ENCODE measurements at places on chromosomes 16 and 17. TPM values are rescaled to one million over a fixed set of nuclear protein-coding genes. Genes with fewer than 3 reads are reported as not detected.

HSPB9 gene
- 4.0 TPM for polyA plus RNA-seq

KRTAP4-6 gene
- polyA plus RNA-seq, result not detected

TMC8 gene
- 1.3 TPM for polyA plus RNA-seq

RAI1 gene
- polyA plus RNA-seq, result 0.57 TPM

RPH3AL gene
- polyA plus RNA-seq, result 17.4 TPM

COASY gene
- 78.1 TPM for polyA plus RNA-seq

CCDC200 gene
- 1.3 TPM for polyA plus RNA-seq

CACNG4 gene
- not detected for polyA plus RNA-seq

TTLL6 gene
- polyA plus RNA-seq, result 0.02 TPM

PPL gene
- 6.8 TPM for polyA plus RNA-seq

MGAT5B gene
- not detected for polyA plus RNA-seq

KRTAP4-1 gene
- not detected for polyA plus RNA-seq

OR1E2 gene
- polyA plus RNA-seq, result not detected

CDRT15L2 gene
- polyA plus RNA-seq, result not detected

EME1 gene
- 0.43 TPM for polyA plus RNA-seq

PABPN1L gene
- polyA plus RNA-seq, result not detected

FOXN1 gene
- polyA plus RNA-seq, result not detected

GUCY2D gene
- not detected for polyA plus RNA-seq

CLUH gene
- 40.2 TPM for polyA plus RNA-seq

DYNLRB2 gene
- 0.92 TPM for polyA plus RNA-seq

ACE gene
- polyA plus RNA-seq, result 2.7 TPM

ARL17A gene
- 7.8 TPM for polyA plus RNA-seq

All from liver (tissue), 10 donors.